ENCODE measurements at places on chromosomes 6 and 20. TPM values are rescaled to one million over a fixed set of nuclear protein-coding genes. Genes with fewer than 3 reads are reported as not detected.

Gene CAPN11
- total RNA-seq, result 3.5 TPM

GRCh38 chr20:47981222-47981621 lies 195.9 kb upstream of the SULF2 start:
- H3K4me1 ChIP-seq, result peaks cover 70% of the 10 kb centered on the region
- H3K36me3 ChIP-seq, result no peaks in the 10 kb centered on the region
- H3K27ac ChIP-seq, result peak overlapping the region; percentile 46
- H3K27me3 ChIP-seq, result no peaks in the 10 kb centered on the region
- H3K4me3 ChIP-seq, result no peak overlapping the region
- no peak for DNase-seq

DNA sequence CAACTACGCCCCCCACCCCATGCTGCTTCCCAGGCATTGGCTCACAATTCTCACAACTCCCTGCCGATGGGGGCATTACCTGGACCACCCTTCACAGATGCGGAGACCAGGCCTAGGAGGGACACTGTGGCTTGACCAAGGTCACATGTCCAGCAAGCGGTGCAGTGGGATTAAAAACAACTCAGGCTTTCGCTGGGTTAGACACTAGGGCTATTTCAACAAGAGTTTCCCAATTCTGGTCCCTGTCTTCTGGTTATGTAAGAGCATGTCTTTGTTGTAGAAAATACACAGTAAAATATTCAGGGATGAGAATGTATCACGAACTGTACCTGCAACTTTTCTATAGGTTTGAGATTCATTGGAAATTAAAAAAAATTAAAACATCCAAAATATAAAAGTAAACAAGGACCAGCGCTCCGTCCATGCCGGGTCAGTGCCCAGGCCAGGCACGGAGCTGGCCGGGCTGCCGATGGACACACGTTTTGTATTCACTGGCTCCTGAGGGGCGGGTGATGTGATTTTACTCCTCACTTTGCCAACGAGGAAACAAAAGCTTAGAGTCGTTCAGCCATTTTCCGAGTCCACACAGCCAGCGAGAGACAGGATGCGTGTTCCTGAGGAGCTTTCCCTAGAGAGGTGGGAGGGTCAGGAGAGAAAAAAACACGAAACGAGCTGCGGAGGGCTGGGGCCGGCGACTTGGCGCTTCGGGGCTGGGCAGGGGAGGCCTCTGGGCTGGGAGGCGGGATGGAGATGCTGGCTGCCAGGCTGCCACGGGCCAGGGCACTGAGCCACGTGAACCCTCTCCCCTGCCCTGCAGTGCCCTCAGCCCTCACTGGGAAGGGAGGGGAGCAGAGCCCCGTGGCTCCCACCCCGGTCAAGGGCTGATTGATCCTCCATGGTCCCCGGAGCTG lies 17.1 kb upstream of the VSTM2L start:
- DNase-seq, result no peak
- H3K36me3 ChIP-seq, result no peaks in the 10 kb centered on the region
- no peaks in the 10 kb centered on the region for H3K4me1 ChIP-seq
- H3K27ac ChIP-seq, result no peak overlapping the region
- H3K4me3 ChIP-seq, result no peak overlapping the region

DNA sequence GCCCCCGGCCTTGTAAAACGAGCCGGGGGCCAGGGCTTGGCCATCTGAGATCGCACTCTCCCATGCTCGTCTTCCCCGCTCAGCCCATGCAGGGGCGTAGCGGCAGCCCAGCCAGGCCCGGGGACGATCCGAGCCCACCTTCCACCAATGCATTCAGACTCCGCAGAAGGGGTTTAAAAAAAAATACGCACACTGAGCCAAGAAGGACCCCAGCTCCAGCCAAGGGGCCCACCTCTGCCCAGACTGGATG lies 320 bp downstream of the GSTA4 start:
- H3K4me1 ChIP-seq, result peaks cover 12% of the 10 kb centered on the region
- no peaks in the 10 kb centered on the region for H3K36me3 ChIP-seq
- H3K4me3 ChIP-seq, result peak overlapping the region; percentile 57
- H3K27ac ChIP-seq, result peak overlapping the region; percentile 77

- peak overlapping the region; percentile 65 for H3K4me3 ChIP-seq
- H3K27ac ChIP-seq, result no peak overlapping the region
- peaks cover 23% of the 10 kb centered on the region for H3K27me3 ChIP-seq
- DNase-seq, result no peak
- peaks cover 6% of the 10 kb centered on the region for H3K4me1 ChIP-seq
- no peaks in the 10 kb centered on the region for H3K36me3 ChIP-seq
These were observed 621 bp downstream of the GPR63 start for GRCh38 chr6:96836631-96837080.
